Stimulated activated CD8-positive, alpha-beta memory T cell treated with anti-CD3 and anti-CD28 coated beads, Interleukin-12 subunit alpha, Interleukin-12 subunit beta, amount 100 ng/mL, for 4 hours (primary cell): ENCODE measurements at places on chromosomes 12 and 14.

DNA sequence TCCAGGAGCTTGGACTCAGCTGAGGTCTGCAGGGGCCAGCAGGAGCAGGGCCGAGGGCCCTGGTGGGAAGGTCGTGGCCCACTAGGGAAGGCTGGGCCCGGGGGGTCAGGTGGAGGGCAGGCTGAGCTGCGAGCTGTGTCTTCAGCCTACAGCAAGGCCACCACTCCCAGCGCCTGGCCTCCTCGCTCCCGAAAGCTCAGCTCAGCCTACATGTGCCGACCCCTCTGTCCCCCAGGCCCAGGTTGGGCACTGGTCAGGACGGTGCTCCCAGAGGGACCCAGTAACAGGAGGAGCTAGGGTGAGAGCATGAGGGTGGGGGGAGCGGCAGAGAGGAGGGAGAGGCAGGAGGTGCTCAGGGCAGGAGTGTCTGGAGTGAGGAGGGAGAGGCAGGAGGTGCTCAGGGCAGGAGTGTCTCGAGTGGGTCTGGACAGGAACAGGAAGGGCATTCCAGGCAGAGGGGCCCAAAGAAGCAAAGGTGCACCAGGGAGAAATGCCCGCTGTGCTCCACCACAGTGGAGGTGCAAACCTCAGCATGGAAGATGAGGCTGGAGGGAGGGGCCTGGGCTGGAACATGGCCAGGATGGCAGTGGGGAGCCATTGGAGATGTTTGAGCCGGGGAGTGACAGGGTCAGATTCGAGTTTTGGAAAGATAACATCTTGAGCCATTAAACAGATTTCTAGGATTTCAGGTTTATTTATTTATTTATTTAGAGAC is 29.1 kb upstream of the GPR132 start:
- no peak for DNase-seq

DNA sequence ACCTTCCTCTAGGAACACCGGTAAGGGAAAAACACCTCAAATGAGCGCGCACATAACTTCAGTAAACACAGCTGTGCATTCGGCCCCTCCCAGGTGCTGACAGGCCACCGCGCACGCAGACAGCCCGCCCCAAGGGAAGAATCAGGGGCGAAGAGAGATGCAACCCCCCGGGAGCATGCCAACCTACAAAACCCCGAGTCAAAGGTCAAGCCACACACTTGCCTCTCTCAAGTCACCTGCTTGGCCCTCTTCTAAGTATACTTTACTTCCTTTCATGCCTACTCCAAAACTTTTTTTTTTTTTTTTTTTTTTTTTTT is 2.3 kb upstream of the CYP46A1 start:
- no peak for DNase-seq

GRCh38 chr12:41141104-41141503 is 47.0 kb upstream of the PDZRN4 start:
- no peak for DNase-seq

DNA sequence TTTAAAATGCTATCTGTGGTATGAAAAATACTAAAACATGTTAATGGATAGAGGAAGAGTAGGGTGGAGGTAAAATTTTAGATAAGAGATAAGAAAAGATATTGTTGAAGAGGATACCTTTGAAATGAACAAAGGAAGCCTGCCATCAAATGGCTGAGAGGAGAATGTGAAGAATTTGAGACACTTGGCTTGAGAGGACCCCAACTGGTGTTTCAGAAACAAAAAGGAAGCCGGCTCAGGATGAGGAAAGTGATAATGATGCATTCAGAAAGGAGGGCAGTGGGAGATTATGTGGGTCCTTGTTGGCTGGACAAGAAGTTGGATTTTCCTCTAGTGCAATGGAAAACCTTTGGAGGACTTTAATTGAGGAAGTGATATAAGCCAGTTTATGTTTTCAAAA is 264.4 kb downstream of the DUSP6 start:
- DNase-seq, result no peak

DNA sequence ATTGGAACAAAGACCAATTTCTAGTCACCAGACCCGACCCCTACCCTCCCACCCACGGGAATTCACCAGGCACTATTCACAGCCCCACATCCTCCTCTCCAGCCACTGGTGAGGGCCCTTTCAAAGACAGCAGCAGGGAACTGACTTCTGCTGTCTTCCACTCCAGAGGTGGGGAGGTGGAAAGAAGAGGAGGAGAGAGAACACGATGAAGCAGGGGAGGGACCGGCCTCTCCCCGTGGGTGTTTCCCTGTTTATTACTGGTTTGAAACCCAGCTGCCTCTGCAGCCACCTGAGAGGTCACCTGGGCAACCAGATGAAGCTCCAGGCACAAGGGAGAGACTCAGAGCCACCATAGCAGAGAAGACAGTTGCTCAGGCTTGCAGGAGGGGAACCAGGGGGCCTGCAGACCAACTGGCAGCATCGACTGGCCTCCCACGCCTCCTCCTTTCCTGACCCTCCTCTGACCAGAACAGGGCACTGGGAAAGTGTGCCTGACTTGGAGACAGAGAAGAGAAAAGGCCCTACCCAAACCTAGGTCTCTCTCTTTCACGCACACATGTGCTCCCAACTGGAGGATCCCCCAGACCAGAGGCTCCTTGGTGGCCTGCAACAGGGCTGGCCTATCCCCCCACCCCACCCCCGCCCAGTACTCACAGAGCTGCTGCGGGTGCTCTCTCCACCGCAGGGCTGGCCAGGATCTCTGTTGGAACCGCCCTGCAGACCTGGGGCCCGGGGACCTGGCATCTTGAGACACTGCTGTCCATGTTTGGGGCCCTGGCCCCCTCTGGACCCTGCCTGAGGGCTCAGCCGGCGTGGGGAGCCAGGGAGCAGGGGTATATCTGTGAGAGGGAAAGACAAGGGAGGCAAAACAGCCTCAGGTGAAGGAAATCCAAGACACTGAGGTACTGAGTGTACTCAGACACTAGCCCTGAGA is 22.8 kb downstream of the ANO2 start:
- DNase-seq, result no peak

- no peak for DNase-seq
Observed at GRCh38 chr14:22418631-22419030, 170.4 kb downstream of the DAD1 start.

GRCh38 chr12:120529641-120530417 is 871 bp upstream of the COQ5 start:
- DNase-seq, result no peak

DNA sequence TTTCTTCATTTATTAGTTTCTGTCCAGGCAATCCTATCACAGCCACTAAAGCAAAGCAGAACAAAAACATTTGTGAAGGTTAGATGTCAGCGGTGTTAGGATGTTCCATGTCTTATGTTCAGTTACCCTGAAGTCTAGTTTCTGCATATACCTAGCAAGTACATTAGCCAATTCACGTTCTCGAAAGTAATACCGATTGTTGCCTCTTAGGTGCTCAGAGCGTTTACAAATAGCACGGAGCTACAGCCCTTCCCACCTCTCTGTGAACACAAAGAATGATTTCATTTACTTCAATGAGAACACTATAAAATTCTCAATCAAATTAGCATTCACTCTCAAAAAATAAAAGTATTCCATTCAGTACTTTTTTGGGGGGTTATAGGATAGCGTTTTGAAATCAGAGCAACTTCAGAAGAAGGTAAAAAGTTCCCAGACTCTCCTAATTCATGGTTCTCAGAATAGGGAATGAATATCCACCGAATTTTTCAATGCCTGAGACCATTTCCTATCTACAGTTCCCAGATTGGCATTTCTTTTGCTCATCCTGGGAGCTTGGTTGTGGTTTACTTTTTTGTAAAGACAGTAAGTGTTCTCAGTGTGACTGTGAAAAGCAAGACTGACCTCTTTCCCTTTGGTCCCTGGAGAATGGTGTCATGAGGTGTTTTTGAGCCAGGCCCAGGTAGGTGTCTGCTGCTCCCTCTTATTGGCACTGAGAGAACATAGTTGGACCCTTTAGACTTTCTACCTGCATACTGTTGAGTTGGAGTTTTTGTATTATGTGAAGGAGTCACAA is 488.0 kb upstream of the RGS6 start:
- no peak for DNase-seq

- no peak for DNase-seq
Observed at GRCh38 chr14:44982594-44982993, 20.6 kb downstream of the TOGARAM1 start.

DNA sequence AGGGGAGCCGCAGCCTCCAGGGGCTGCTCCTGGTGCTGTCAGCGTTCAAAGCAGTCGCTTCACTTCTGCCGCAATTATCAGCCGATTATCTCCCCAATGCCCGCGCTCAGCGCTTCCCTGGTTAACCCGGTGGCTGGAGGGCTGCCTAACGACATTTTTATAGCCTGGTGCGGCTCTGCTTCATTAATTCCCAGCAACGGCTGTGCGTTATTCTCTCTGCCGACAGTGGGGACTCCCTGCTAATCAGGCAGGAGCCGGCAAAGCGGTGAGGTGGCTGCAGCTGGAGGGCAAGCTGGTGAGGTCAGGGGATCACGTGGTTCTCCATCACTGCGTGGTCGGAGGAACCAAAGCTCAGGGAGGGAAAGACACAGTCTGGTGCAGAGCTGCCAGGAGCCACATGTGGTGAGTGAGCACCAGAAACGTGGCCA is 62.9 kb downstream of the GLRX5 start:
- no peak for DNase-seq

DNA sequence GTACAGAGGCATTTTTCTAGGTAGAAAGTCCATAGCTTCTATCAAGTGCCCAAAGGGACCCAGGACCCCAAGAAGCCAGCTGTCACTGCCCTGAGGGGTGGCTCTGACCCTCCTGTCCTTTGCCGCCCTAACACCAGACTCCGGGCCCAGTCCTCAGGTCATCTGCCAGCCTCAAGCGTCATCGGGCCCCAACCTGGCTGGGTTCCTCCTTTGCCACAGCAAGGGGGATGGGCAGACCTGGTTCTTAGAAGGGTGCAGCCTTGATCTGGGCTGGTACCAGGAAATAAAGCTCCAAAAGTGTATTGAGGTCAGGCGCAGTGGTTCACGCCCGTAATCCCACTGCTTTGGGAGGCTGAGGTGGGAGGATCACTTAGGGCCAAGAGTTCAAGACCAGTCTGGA is 27.1 kb upstream of the FAM222A start:
- DNase-seq, result no peak

GRCh38 chr12:63068857-63069442 is 82.1 kb downstream of the AVPR1A start:
- no peak for DNase-seq

- DNase-seq, result no peak
Observed at GRCh38 chr14:53473480-53473879, 320.4 kb upstream of the DDHD1 start.

DNA sequence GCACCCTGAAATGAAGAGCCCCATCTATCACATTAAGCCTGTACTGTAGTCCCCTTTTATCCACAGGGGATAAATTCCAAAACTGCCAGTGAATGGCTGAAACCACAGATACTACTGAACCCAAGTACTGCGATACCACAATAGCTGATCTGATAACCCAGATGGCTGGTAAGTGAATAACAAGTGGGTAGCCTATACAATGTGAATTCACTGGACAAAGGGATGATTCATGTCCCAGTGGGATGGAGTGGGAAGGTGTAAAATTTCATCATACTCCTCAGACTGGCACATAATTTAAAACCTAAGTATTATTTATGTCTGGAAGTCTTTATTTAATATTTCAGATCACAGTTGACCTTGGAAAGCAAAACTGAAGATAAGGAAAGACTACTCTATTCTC is 201.3 kb downstream of the GPHN start:
- no peak for DNase-seq

GRCh38 chr12:119885549-119885948 is 8.4 kb upstream of the CIT start:
- DNase-seq, result no peak
